Stimulated activated memory B cell treated with anti-CD40 and anti-IgM and Interleukin-4, amounts not matched to agents 10 μg/mL and 1 μg/mL and 100 μg/mL, for 72 hours (primary cell): ENCODE measurements at places on chromosomes 5 and 9.

DNA sequence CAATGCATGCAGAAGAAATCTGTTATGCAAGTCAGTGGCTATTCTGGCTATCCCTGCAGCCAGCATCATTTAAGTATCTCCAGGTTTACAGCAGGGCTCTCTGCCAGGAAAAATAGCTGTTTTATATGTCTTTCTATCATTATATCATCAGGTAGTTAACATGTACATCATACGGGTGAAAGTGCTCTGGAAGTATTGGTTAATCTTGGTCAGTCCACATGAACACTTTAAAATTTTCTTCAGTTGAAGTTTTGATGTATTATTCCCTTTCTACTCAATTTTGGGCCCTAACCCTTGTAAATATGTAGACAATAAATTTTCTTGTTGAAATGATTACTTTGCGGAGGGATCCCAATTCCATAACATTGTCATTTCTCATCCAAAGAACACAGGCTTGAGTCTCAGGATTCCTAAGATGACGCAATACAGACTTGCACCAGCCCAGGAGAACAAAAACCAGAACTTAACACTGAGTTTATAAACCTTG is 67.5 kb downstream of the SEMA6A start:
- no peak for ATAC-seq

- ATAC-seq, result no peak
Observed at GRCh38 chr9:92942688-92943616, 4.4 kb upstream of the FGD3 start.

GRCh38 chr9:134014946-134015345 is 10.3 kb upstream of the BRD3OS start:
- ATAC-seq, result no peak

- no peak for ATAC-seq
Observed at GRCh38 chr5:39399135-39400036, 25.4 kb downstream of the DAB2 start.

DNA sequence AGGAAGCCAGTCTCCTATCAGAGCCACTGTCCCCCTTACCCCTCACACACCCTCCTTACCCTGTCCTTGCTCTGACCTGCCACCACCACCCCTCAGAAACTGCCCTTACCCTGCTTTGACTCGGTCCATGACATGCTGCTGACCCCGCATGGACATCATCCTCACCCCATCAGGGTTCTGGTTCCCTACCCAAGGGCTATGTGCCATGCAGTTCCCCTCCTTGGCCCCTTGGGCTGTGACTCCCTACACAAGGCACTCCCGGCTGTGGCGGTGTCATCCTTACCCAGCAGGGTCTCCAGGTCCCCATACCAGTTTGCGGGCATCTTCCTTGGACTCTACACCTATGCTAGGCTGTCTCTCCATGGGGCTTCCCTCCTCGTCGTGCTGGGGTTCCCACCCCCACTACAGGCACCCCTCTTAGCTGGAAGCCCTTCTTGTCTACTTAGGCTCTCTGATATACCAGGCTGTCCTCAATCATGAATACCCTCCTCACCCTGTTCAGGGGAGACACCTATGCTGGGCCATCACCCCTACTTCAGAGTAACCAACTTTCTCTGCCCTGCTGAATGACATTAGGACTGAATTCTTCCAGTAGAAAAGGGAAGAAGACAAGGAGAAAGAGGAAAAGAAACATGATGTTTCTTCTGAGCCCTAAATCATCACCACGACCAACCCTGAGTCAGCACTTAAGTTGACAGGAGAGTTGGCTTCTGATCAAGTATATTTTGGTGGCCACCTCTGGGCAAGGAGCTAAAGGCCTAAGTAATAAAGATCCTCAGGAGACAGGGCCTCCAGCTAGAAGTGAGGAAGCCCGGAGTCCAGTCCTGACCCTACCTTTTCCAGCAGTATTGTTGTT is 115.2 kb downstream of the GCNT1 start:
- ATAC-seq, result no peak

GRCh38 chr5:107582625-107583024 is 88.1 kb downstream of the EFNA5 start:
- no peak for ATAC-seq

- ATAC-seq, result no peak
Observed at GRCh38 chr5:142079306-142079721, 29.3 kb upstream of the NDFIP1 start.

- ATAC-seq, result no peak
Observed at GRCh38 chr9:136671254-136671614, 8.5 kb downstream of the EGFL7 start.
